Astrocyte of the hippocampus (primary cell): ENCODE measurements at places on chromosomes 5 and 9.
A peak's percentile ranks its signal among the peaks of the same experiment; 100 is the strongest.

DNA sequence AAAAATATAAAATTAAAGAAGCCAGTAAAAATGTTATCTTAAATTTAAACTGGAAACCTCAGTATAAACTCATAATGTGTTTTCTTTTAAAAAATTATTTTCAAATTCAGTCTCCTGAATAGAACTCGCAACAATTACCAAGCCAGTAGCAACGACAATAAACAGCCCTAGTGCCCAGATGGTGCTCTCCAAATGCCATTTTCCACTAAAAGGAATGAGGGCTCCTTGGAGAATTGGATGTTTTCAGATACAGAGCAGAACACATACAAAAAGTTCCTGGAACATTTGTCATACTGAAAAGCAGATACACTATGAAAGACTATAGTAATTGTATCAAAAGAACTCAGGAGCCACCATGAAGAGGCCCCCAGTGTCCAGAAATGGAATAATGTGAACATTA is 97.4 kb downstream of the TMC1 start:
- DNase-seq = no peak

GRCh38 chr9:3475300-3476020 is 50.3 kb downstream of the RFX3 start:
- DNase-seq = no peak

- DNase-seq = no peak
Measured at GRCh38 chr9:35649431-35650340, 1.0 kb downstream of the SIT1 start.

GRCh38 chr9:70493029-70493428 is 78.6 kb upstream of the KLF9 start:
- DNase-seq = peak; percentile 40

DNA sequence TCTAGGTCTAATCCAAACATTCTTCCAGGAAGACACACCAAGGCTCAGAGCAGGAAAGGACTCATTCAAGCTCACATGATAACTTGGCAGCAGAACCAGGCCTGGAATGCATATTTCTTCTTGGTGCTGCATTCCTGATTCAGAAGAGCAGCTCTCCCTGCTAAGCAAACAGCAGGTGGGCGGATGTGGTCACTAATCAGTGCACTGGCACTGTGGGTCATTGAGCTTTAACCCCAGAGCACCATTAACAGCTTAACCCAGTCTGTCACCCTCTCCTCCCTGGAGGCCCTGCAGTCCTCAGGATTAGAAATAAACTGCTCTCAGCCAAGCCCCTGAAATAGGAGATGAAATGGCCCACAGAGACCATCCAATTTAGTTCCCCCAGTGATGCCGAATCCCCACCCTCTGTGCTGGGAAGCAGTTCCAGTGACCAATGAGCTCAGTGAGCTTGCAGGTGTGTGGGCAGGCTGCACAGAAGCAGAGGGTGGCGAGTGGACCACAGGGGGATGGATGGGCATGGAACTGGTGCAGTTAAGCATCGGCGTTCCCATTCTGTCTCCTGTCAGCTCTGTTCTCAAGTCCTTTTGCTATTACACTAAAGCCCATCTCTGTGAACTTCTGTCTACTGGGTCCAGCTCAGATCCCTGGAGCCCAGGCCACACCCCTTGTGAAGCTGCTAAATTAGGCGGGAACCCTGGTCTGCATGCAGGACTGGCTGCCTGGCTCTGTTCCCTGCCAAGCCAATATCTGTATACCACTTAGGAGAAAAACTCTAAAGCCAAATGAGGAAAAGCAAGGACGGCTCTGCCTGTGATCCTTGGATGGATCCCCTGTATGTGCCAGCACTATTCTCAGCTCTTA is 16.6 kb upstream of the MEGF9 start:
- peak; percentile 96 for DNase-seq

- no peak for DNase-seq
Measured at GRCh38 chr9:103522409-103522808, 527.3 kb downstream of the CYLC2 start.

DNA sequence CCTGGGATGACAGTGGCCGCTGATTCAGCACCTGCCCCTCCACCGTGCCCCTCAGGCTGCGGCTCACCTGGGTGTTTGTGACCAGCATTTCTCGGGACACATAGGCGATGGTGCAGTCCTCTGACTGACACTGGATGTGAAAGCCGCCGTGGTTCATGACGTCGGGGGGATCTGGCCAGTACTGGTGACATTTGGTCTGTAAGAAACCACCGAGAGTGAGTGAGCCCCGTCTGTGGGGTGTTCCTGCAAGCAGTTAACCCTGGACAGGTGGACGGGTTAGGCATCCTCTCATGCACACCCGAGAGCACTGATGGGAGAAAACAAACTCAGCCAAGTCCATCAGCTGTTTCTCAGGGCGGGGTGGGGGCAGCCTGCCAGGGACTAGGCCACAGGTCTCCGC is 62.5 kb upstream of the EPB41L4B start:
- no peak for DNase-seq

- peak; percentile 12 for DNase-seq
Measured at GRCh38 chr5:156096259-156096658, 230.7 kb upstream of the SGCD start.

- no peak for DNase-seq
Measured at GRCh38 chr9:21670374-21670773, 132.1 kb upstream of the MTAP start.

GRCh38 chr5:40754381-40755092 is 1.2 kb downstream of the TTC33 start:
- DNase-seq = peak; percentile 60

DNA sequence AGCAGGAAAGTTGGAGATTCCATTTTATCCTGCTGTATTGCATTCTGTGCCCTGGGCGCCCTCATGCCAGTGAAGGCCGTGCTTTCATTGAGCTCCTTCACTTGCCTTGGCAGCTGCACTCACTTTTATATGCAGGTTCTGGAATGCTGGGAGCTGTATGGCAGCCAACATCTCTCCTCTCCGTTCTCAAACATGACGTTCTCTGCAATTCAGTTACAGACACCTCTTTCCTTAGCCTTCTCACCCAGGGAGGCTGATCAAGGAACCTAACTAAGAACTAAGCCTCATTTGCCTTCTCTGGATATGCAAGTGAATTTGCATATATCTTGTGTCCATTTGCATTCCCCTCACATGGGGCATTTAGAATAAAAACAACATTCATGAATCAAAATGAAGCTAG is 29.4 kb upstream of the PURA start:
- DNase-seq = peak; percentile 68

- no peak for DNase-seq
Measured at GRCh38 chr9:77997611-77998284, 33.9 kb downstream of the GNAQ start.

GRCh38 chr5:173512637-173513435 is 103.6 kb downstream of the BOD1 start:
- peak; percentile 27 for DNase-seq

DNA sequence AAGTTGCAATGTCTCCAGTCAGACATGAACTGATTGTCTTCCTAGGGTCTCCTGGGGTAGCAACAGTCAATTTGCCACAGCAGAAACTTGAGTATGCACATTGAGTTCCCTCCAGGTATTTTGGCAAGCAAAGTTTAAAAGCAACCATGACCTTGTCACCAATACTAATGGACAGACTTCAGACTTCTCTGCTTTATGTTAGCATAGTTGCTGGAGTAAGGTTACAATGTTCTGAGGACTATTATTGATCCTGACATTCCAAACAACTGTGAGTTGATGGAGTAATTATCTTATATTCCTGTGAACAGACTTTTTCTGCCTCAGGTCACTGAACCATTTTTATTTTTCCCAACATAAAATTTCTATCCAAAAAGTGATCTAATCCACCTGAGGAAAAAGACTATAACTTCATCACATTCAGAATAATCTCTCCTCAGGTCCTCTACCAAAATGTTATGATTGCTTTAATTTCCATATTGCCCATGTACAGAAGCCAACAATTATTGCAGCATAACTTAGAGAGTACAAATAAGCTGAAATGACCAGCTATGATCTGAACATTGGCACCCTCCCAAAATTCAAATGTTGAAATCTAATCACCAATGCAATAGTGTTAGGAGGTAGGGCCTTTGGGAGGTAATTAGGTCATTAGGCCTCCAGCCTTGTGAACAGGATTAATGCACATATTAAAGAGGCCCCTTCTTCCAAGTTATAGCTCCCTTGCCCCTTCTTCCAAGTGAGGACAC is 228.3 kb downstream of the PDE4D start:
- no peak for DNase-seq
